ENCODE measurements at places on chromosomes 2 and 18. TPM values are rescaled to one million over a fixed set of nuclear protein-coding genes. Genes with fewer than 3 reads are reported as not detected.

DNA sequence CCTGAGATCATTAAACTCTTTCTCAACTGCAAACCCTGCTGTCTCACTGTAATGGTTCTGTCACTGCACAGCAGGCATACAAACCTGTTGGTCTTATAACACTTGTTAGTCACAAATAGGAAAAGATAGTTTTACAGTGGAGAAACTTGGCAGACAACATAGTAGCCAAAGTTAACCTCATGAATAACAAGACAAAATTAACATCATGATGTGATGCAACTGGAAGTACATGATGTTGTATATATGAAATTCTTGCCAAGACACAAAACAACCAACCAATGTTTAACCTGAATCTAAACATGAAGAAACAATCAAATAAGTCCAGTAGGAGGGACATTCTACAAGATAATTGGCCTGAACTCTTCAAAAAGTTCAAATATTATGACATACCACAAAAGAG lies 189.3 kb downstream of the RNF152 start:
- no peak for DNase-seq

DNA sequence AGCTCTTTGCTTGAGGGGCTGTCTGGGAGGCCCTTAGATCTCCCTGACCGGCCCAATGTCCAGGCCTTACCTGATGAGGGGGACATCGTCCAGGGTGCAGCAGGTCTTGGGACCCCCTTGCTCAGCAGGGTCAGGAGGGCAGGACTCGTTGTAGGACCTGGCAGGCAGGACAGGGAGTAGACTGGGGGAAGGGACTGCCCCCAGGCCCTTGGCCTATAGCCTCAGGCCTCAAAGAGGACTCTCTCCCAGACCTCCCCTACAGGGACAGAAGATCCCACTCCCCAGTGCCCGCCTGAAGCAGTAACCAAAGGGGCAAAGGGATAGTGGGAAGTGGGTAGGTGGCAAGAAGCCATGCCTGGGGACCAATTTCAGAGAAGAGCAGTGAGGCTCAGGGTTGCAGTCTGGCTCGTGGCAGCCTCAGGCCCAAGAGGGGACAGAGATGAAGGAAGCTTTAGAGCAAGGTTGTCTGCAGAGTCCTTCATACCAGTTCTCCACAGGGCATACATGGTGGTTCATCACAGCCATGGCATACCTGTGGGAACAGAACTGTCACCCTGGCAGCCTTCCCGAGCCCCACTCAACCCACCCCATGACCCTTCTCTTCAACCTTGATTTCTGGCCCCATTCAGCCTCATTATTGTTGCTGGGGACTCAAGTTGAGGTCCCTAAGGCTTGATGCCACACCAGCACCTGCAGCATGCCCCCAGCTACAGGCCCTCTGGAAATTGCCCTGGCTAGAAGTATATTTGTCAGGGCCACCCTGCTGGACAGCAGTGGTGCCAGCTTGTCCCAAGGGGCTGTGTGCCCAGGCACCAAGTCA lies 1.3 kb downstream of the TMEM150A start:
- no peak for DNase-seq

DNA sequence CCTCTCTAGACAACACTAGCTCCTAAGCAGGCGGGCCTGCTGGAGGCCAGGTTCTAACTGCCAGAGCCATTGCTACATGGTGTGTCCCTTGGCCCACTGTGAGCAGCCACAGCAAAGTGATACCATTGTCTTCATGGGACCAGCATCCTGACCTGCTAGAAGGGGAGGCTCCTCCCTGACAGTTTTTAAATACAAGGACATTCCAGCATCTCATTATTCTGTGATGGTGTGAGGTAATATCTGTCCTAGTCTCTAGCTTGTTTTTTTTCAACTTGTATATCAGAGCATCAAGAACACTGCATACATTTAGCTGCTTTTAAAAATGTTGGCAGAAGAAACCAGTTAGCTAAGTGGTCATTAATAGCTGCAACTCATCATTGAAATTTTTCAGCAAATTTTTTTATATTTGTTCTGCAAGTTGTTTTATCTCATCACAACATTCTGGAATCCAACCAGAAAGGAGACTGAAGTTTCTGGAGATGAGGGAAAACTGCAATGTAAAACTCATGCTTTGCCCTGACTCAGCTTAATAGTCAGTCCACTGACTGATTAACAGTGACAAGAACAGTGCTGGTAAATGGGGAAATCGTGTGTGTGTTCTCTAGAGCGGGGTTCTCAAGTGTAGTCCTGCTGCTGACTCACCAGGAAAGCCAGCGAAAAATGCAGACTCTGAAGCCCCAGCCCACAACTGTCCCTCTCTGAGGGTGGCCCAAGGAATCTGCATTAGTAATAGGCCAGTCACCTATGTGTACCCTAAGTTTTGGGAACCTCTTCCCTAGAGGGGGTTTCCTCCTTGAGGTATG lies 17.8 kb downstream of the MAPRE3 start:
- no peak for DNase-seq

DNA sequence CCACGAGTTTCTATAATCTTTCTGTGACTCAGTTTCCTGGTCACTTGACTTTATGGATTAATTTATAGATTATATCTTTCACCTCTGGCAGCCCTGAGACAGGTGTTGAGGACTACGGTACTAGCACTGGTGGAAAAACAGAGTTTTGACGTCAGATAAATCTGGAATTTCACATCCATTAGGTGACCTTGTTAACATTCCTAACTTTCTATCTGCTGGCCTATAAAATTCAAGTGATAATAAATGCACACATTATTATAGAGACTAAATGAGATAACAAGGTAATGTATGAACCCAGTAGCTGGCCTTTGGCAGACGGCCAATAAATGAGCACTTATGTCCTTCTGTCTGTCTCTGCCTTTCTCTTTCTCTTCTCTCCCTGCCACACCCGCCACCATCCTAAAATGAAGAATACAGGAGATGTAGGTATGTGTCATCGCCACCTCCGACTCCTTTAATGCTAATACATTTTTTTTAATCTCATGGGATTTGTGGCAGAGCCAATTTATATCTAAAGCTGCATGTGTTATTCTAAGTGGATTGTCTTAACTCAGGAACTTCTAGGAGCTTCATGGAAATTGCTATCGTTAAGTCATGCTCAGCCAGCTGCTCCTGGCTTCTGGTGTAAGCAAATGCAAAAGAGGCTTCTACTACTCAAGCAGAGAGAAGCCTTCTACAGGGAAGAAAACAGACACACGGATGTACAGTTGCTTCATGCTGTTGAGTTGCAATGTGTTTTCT lies 2.3 kb downstream of the TM4SF20 start:
- DNase-seq = no peak

DNA sequence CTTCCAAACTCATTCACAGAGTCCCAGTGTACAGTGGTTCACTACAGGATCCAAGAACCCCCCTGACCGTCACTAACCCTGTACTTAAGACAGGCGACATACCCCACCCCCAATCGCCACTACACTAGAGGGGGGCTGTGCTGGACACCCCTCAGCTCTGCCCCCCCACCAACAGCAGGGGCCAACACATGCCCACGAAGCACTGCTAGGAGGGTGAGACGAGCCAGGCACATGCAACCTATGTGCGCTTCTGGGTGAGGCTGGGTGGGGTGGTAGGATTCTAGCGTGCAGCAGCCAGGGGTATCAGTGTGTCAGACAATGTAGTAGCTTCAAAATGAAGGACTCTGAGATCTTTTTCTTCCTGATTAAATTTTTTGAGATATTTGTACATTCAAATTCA lies 67.8 kb downstream of the UXS1 start:
- no peak for DNase-seq

DNA sequence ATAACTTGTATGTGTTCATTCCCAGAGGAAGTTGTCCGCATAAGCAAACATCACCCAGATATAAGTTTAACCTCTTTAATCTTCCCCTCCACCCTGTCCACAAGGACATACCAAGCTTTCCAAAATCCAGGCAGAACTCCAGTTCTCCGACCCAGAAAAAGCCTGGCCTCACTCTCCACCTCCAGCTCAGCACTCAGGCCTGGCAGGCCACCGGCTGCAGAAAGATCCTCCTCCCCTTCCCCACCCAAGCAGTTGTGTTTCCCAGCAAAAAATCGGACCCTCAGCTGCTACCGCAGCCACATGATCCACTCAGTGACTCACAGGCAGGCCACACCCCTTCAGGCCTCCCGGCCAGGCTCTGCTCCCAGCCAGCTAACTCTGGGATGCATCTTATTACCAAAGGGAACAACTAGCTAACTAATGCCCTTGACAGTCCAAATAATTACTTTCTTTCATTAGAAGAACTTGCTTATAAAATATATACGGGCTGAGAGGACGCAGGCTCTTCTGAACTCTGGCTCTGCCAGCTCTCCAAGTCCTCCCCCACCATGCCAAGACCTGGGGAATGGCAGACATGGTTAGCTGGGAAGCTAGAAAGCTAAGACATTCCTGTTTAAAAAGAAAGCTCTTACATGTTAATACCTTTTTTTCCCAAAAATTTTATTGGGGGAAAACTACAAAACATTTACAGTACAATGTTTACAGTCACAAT lies 4.5 kb downstream of the ZFP36L2 start:
- peak; percentile 88 for DNase-seq

GRCh38 chr2:224220586-224221255 lies 181.2 kb downstream of the FAM124B start:
- DNase-seq = no peak

- DNase-seq = no peak
These were observed 155.6 kb downstream of the EML6 start for GRCh38 chr2:54879032-54879431.

DNA sequence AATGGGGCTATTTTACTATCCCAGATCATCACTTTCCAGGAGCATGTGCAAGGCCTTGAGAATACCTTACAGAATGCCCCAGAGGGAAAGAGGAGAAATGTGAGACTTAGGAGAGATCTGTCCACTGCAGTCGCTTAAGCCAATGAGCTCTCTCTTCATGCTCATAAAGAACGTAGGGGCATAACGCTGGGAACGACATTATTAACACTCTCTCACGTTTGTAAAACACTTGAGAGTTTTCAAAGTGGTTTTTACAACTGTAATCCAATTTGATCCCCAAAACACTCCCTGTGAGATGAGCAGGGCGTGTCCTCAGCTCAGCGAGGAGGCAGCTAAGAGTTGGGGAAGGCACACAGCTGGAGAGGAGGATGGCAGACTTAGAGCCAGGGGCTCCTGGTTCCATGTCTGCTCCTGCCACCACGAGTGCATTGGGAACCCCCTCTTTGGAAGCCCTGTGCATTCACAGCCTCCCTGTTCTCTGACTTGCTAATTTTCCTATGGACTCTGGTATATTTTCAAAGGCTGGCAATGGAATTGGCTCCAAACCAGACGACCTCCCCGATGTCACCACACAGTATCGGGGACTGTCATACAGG lies 97.4 kb downstream of the PLB1 start:
- DNase-seq = no peak

DNA sequence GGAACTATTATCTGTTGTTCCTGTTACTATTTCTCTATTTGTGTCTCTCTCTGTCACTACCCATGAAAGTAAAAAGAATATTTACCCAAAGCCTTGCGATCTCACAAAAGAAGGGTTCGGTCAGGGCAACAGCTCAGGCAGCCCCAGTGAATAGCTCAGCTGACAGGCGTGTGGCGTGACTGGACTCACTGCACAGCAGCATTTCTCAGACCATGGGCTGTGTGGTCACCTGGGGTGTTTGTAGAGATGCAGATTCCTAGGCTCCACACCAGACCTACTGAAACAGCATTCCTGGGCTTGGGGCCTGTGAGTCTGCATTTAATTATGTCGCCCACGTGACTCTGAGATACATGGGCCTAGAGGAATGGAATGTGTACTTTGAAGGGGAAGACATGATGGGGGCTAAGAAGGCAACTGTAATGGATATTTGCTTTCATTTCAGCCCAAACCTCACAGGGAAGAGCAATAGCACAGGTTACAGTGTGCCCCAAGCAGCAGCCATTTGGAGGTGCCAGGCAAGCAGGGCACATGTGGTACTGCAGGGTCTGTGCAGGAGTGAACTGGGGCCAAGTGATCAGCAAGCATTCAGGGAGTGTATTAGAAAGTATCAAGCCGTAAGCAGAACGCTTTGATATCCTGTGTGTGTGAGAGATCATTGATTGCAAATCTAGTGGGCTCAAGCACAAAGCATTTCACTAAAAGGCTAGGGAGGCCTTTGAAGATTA lies 90.4 kb upstream of the RBMS1 start:
- DNase-seq = no peak

- no peak for DNase-seq
These were observed 29.5 kb downstream of the GLI2 start for GRCh38 chr2:120764991-120765677.

Gene MALL
- total RNA-seq = 2.7 TPM

Gene CKAP2L
- total RNA-seq = not detected

Data from pancreas (tissue), 10 donors.